ENCODE measurements at places on chromosomes 7 and 10. TPM values are rescaled to one million over a fixed set of nuclear protein-coding genes. Genes with fewer than 3 reads are reported as not detected.

The MSMB gene
- total RNA-seq, result not detected

The GLCCI1 gene
- total RNA-seq, result 1.8 TPM

The CPSF4 gene
- 36.3 TPM for total RNA-seq

The MINDY4 gene
- 8.5 TPM for total RNA-seq

The ASB4 gene
- total RNA-seq, result not detected

The LAMB1 gene
- total RNA-seq, result 154 TPM

The CUZD1 gene
- total RNA-seq, result 0.29 TPM

The PKD2L1 gene
- total RNA-seq, result not detected

The IGF2BP3 gene
- total RNA-seq, result 20.2 TPM

The ZNF488 gene
- total RNA-seq, result not detected
